ENCODE measurements at places on chromosomes 16 and 17. TPM values are rescaled to one million over a fixed set of nuclear protein-coding genes. Genes with fewer than 3 reads are reported as not detected.

Gene INCA1
- 0.72 TPM for total RNA-seq

- DNase-seq = no peak
Measured at GRCh38 chr17:38705523-38705802, 390 bp downstream of the MLLT6 start.

- peak; percentile 93 for DNase-seq
Measured at GRCh38 chr17:45320931-45321461, 4.2 kb upstream of the MAP3K14 start.

Gene CDH13
- total RNA-seq = not detected

Gene TBC1D3G
- total RNA-seq = not detected

Gene SOST
- 2.4 TPM for total RNA-seq

Gene KCNH6
- not detected for total RNA-seq

DNA sequence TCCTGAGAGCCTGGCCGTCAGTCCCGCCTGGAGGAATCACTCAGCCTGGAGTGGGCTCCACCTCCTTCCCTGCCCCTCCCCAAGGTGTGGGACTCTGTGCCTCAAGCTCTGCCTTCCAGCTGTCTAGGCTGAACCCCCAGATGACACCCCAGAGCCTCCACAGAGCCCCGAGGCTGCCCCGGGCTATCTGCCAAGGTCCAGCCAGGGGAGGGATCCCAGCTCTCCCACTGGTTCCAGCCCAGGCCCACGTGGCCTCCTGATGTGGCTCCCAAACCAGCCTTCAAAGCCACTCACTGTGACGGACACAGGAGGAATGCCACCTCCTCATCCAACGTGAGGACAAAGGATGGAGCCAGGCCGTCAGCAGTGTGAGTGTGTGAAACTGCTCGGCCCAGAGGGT is 45.6 kb upstream of the ENPP7 start:
- DNase-seq = no peak

Gene SHMT1
- 83.3 TPM for total RNA-seq

Gene LRRC75A
- total RNA-seq = 0.06 TPM

DNA sequence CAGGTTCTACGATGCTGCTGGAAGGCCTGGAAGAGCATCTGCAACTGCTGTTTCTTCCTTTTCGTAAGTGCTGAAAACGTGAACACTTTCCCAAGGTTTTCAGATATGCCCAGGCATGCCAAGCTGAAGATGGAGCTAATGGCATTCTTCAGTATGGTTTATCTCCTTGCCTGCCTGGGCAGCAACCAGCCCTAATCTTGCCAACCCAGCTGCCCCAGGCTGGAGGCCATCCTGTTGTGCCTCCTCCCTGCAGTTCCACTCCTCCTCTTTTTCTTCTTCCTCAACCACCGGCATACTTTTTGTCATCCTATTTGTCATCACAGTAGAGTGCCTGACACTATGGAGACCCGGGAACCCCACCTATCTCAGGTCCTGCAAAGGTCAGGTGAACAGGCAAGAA is 1849.3 kb downstream of the TP53TG3F start:
- no peak for DNase-seq

DNA sequence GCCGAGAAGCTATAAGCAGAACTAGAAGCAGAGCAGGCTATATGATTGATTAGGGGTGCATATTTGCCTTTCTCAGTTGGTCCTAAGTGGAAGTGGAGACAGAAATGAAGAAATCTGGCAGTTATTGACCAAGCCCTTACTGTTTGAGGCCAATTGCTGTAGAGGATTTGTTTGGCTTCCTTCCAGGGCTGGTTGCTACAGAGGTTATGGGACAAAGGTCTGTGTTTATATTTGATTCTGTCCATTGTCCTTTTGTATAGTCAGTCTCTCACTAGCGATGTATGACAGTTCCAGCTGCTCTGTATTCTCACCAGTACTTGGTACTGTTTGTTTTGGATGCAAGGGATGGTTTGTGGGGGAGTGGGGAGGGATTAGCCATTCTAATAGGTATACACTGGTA is 7.3 kb upstream of the ALOX15 start:
- DNase-seq = no peak

DNA sequence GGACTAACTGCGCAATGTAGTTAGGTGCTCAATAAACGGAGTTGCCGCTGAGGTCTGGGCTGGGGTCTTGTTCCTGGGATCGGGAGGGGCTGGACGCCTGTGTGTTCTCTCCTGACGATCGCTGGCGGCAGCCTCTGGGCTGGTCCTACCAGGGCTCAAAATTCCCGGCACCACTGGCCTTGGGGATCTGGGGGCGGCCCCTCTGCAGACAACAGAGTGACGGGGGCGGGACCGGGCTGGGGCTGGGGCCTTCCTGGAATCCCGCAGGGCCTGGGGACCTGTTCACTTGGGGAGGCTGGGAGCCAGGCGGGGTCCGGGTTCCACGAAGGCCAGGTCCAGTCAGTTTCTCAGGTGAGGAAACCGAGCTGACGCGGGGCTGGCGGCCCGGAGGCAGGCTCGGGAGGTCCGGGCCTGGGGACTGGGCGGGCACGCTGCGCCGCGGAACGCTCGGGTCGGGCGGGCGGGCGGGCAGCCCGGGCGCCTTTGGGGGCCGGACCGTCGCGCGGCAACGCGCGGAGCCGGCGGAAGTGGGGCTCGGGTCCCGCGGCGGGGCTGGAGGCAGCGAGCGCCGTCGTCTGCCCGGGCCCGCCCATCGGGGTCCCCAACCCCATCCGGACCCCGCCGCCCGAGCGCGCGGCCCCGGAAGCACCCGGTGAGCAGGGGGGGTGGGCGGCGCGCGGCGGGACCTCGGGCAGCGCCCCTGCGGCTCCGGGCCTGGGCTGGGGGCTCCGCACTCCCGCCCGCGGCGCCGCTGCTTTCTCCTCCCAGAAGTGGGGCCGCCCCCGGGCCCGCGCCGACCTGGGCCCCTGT is at the start of gene PIGQ:
Gene PIGQ (plus strand): TSS at position 524 of the 810 bp plus-strand sequence. CDS start 4,107 bp downstream, outside the sequence.
- peak; percentile 55 for DNase-seq

Gene CAPNS2
- total RNA-seq = not detected

DNA sequence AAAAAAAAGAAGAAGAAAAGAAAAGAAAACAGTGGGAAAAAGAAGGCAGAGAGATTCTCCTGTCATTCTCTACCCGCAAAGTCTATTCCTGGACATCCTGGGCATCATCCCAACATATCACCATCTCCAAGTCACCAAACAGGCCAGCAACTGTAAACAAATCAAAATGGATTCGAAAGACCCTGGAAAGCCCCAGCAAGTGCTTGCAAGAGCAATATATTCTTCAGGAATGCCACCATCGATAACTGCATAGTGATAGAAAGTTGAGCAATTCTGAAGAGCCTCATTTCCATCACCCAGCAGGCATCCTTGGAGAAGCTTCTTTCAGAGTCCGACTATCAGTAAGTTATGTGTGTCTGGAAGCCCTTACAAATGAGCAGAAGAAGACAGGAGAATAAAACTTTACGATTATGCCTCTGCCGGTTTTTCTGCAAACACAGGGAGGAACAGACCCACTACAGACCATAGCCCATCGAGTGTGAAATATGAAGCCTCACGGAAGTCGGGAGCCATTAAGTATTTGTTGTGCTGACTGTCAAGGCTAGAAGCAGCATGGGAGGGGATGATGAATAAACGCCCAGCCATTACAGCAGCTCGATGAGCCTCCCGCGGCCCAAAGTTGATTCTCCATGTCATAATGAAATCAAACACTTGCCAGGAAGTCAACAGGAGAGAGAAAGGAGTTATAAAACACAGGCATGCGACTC is 64.5 kb upstream of the SEC14L1 start:
- DNase-seq = no peak

- no peak for DNase-seq
Measured at GRCh38 chr16:19846436-19846835, 38.2 kb downstream of the GPRC5B start.

Gene OTOP2
- total RNA-seq = not detected

- DNase-seq = no peak
Measured at GRCh38 chr17:47692137-47692894, 1.6 kb upstream of the TBKBP1 start.

Gene SPATA32
- not detected for total RNA-seq

Gene SEPTIN1
- total RNA-seq = not detected

Gene CCT6B
- total RNA-seq = not detected

DNA sequence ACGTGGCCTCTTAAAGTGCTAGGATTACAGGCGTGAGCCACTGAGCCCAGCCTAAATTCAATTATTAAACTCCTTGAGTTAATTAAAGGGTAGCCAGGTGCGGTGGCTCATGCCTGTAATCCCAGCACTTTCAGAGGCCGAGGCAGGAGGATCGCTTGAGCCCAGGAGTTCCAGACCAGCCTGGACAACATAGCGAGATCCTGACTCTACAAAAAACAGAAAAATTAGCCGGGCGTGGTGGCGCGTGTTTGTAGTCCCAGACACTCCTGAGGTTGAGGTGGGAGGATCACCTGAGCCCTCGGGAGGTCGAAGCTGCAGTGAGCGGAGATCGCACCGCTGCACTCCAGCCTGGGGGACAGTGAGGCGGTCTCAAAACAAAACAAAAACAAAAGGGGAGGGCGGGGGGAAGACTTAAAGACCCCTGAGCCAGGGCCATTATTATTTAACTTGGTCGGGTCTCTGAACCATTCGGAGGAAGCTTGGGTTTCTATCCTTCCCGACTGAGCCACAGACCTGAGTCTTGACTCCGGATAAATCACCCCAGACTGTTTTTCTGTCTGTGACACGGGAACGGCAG is 19.5 kb downstream of the BCL7C start:
- no peak for DNase-seq

Gene FBXO39
- not detected for total RNA-seq

Measured in Caki2 (cell line).